B cell (primary cell): ENCODE measurements at places on chromosomes 5 and 9. TPM values are rescaled to one million over a fixed set of nuclear protein-coding genes. Genes with fewer than 3 reads are reported as not detected.

- no peak for DNase-seq
Measured at GRCh38 chr5:103910011-103910410, 347.4 kb upstream of the NUDT12 start.

DNA sequence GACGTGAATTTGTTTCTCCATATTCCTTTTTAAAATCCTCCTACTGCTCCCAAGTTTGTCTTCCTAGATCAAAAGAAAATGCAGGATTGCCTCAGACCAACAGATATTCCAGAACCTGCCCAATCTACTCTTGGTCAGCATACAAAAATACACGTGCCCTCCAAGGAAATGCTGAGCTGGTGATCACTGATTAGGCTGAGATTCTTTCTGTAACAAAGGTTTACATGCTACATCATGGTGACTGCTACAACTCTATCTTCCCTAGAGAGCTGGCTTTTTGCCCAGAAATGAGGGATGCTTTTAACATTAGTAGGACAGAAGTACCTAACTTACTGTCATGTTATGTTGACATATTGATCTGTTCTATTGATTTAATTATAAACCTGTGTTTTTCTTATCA lies 35.5 kb downstream of the OR2Y1 start:
- DNase-seq: no peak

DNA sequence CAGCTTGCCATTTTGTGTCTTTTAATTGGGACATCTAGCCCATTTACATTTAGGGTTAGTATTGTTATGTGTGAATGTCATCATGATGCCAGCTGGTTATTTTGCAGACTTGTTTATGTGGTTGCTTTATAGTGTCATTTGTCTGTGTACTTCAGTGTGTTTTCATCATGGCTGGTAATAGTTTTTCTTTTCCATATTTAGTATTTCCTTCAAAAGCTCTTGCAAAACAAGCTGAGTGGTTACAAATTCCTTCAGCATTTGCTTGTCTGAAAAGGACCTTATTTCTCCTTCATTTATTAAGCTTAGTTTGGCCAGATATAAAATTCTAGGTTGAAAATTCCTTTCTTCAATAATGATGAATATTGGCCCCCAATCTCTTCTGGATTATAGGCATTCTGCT lies 28.5 kb upstream of the TNFSF15 start:
- no peak for DNase-seq

GRCh38 chr9:126611193-126611591 lies 2.5 kb upstream of the LMX1B start:
- DNase-seq: no peak

DNA sequence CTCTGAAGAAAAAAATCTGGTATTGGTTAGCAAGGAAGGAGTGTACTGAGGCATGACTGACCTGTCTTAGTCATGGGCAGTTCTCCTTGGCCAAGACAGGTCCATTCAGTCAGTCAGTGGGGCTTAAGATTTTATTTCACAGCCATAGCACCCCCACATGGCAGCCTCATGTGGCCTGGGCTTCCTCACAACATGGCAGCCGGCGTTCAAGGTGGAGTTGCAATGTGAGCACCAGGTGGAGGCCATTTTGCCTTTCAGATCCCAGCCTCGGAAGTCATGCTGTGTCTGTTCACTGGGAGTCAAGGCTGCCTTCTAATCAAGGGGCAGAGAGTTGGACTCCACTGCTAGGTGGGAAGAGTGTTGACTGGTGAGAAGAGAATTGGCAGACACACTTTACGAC lies 10.3 kb upstream of the CARD19 start:
- no peak for DNase-seq

DNA sequence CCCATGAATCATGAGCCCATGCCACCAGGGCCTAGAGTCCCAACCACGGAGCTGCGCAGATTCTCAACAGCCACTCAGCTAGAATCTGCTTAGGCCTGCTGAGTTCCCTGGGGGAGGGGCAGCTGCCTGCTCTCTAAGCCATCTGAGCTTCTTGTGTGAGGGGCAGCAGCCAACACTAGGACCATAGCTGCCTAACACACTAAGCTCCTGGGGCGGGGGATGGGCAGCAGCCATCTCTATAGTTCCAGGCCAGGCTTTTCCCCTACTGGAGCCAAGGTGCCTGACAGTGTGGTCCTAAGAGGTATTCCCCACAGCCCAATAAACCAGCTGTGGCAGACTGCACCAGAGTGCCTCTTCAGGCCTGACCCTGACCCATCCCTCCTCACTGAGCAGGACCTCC lies 255.9 kb upstream of the ACO1 start:
- DNase-seq: no peak

GRCh38 chr5:168699002-168699401 lies 119.8 kb upstream of the PANK3 start:
- no peak for DNase-seq

- DNase-seq: no peak
Measured at GRCh38 chr9:78724896-78725295, 428.0 kb downstream of the PSAT1 start.

- peak; percentile 63 for DNase-seq
Measured at GRCh38 chr9:134396825-134397224, 70.6 kb downstream of the RXRA start.

GRCh38 chr9:126304207-126304970 lies 22.2 kb upstream of the MVB12B start:
- no peak for DNase-seq

GRCh38 chr9:120071760-120072159 lies 508.2 kb downstream of the CDK5RAP2 start:
- no peak for DNase-seq

- DNase-seq: no peak
Measured at GRCh38 chr5:172868436-172868923, 34.4 kb downstream of the ERGIC1 start.

GRCh38 chr9:133980864-133981588 lies 11.1 kb downstream of the VAV2 start:
- no peak for DNase-seq

DNA sequence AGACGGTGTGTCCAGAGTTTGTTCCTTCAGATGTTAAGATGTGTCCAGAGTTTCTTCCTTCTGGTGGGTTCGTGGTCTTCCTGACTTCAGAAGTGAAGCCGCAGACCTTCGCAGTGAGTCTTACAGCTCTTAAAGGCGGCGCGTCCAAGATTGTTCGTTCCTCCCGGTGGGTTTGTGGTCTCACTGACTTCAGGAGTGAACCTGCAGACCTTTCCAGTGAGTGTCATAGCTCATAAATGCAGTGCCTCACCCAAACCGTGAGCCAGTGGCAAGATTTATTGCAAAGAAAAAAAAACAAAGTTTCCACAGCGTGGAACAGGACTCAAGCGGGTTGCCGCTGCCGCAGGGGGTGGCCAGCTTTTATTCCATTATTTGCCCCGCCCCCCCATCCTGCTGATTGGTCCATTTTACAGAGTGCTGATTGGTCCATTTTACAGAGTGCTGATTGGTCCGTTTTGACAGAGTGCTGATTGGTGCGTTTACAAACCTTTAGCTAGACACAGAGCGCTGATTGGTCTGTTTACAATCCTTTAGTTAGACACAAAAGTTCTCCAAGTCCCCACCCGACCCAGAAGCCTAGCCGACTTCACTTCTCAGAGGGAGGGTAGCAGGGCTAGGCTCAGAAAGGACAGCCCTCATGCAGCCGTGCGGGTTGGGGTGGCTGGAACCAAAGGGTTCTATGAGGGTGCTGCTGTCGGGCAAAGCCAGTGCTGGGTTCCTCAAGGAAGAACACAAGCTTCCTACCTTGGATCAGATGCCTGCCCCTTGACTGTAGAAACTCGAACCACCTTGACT lies 9.1 kb upstream of the RNF130 start:
- DNase-seq: peak; percentile 27

DNA sequence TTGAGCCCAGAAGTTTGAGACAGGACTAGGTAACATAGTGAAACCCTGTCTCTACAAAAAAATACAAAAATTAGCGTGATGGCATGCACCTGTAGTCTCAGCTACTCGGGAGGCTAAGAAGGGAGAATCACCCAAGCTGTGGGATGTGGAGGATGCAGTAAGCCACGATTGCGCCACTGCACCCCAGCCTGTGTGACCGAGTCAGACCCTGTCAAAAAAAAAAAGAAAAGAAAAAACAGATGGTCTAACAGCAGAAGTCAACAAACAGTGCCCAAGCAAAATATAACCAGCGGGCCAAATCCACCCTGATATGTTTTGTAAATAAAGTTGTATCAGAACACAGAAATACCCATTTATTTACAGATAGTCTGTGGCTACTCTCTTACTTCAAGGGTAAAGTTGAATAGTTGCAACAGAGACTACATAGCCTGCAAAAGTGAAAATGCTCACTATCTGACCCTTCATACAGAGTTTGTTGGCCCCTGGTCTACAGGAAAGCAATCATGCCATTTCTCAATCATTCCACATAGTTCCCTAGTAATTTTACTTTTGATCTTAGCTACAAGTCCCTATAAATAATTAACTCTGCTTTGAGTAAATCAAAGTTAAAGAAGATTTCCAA lies 383.7 kb downstream of the TLE1 start:
- no peak for DNase-seq

- DNase-seq: peak; percentile 2
Measured at GRCh38 chr5:130278136-130278535, 373.9 kb downstream of the CHSY3 start.

GRCh38 chr5:30604648-30605262 lies 588.7 kb upstream of the CDH6 start:
- no peak for DNase-seq

- DNase-seq: no peak
Measured at GRCh38 chr5:36152324-36153297, 700 bp downstream of the SKP2 start.

Gene CATSPER3
- 0.79 and 2.7 TPM in 2 replicates for total RNA-seq

Gene BAAT
- total RNA-seq: not detected in 2 replicates

Gene RGS7BP
- not detected in 2 replicates for total RNA-seq

Gene LCN1
- not detected in 2 replicates for total RNA-seq

Gene ANKRD18B
- not detected in 2 replicates for total RNA-seq

Gene CD14
- 0.97 and 1.8 TPM in 2 replicates for total RNA-seq

Gene FAM221B
- not detected in 2 replicates for total RNA-seq
